Ecto neural progenitor cell (in vitro differentiated cells): ENCODE measurements at places on chromosomes 16 and 17.

DNA sequence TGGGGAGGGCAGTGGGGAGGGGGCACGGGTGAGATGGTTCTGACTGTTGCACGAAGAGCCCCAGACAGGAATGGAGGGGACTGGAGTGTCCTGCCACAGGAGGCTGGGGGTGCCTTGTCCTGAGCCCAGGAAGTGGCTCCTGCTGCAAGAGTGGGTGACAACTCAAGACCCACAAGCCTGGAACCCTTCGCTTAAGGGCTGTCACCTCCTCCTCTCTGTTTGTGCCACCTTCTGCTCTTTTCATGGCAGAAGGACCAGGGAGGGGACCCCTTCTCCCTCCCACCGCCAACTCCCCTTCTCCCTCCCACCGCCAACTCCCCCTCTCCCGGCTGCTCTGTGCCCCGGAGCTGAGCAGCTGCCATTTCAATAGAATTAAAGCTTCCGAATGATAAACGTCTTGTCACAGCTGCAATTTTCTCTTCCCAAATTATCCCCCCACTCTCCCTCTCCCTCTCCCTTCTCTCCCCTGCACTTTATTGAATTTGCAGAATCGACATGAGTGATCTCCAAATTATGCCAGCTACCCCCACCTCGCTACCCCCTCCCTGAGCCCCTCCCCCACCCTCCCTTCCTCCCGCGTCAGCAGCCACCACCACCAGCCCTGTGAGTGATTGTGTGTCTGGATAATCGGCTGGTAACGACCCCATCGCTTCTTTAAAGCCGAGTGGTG, 13.7 kb downstream of the GJD3 start:
- DNase-seq, result no peak

- no peak for DNase-seq
Measured at GRCh38 chr16:89297910-89298545, 80.5 kb downstream of the ZNF778 start.

GRCh38 chr16:17222871-17223401, 247.8 kb downstream of the XYLT1 start:
- no peak for DNase-seq

- DNase-seq, result no peak
Measured at GRCh38 chr16:65919145-65919985, 447.1 kb upstream of the CDH5 start.

- DNase-seq, result no peak
Measured at GRCh38 chr16:22924492-22924891, 110.5 kb downstream of the HS3ST2 start.

- DNase-seq, result peak; percentile 86
Measured at GRCh38 chr17:29140051-29140621, 40.1 kb downstream of the MYO18A start.

GRCh38 chr16:84514874-84515835, 10.7 kb upstream of the MEAK7 start:
- no peak for DNase-seq

DNA sequence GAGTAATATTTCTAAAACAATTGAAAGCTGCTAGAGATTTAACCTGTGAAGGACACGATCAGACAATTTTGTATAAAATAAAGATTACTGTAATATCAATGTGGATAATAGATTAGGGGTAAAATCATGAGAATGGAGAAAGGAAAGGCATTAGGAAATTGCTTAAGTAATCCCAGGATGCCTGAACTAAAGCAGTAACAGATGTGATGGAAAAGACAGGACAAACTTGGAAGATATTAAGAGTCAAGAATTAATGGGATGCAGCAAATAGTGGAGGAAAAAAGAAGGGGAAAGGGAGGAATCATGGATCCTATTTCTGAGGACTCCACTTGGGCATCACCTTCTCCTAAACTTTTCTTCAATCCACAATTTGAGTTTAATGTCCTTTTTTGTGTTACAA, 437.1 kb upstream of the PMFBP1 start:
- DNase-seq, result no peak

DNA sequence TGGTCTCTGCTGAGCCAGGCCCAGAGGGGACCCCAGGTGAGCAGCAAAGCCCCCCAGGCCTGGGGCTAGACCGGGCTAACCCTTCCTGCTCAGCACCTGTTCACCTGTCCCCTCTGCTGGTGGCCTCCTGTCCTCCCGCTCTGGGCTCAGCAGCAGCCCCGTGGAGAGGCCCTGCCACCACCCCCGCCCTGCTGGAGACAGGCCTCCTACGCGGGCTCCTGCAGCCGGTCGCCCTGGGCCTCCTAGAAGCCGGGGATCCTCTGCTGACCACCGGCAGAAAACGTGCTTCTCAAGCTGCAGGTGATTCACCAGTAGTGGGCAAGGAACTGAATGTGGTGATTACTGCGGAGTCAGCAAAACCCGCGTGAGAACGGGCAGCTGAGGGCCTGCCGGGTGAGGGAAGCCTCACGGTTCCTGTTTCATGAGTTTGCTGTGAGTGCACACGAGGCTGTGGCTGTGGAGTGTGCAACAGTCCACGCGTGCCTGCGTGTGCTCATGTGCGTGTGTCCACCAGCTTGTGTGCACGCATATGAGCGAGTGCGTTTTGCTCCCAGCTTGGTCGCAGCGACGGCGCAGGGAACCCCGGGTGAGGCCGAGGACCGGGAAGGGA, 792 bp downstream of the SECTM1 start:
- DNase-seq, result no peak

DNA sequence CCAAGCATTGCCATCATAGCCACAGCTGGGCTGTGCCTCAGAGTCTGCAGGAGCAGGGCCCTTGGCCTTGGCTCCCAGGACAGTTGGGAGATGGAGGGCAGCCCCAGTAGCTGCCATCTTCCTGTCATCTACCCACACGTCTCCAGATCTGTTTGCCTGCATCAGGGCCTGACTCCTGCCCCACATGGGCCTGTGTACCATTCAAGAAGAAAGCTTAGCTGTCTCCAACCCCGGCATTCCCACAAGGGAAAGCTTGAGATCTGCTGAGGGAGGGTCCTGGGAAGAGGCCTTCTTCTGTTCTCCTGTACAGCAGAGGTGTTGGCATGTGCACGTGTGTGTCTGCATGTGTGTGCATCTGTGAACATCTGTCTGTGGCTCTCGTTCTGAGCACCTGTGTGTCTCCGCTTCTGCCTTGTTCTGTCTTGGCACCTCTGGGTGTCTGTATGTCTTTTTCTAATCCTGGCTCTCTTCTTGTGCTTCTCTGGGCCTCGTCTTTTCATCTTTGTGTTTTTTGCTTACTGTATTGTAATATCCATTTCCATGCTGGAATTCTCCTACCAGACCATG, 122.2 kb downstream of the MRM1 start:
- peak; percentile 50 for DNase-seq

DNA sequence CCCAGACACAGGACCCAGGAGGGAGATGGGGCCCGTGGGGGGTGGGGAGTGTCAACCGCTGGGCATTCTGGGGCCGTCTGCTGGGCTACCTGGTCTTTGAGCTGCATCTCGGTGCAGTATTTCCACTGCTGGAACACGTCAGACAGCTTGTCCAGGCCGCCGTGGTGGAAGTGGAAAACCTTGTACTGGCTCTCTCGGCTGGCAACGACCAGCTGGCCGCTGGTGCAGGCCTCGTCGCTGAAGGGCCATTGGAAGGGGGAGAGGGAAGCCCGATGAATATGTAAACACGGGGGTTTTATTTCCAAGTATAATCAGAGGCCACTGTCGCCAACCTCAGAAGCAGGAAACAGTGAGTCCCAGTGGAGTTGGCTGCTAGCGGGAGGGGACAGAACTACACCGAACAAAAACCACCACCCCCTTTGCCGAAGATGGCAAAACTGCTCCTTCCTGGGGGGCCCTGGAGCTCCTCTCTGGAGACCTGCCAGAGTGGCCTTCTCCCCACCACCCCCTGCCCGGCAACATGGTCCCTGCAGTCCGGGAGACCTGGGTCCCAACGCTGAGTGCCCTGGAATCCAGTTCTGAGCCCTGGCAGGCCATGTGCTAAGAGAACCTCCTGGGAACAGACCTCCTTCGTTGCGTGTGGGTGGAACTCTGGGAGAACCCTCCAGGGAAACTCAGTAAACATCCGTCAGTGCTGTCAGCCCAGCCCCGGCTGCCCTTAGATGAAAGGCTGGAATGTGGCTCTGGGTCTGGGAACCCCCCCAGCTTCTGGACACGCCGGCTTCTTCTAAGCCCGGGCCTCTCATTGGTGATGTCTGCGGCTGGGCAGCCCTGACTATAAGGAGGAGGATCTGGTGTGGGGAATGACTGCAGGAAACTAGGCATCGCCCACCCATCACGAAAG, 84.1 kb downstream of the TBC1D16 start:
- DNase-seq, result peak; percentile 86

DNA sequence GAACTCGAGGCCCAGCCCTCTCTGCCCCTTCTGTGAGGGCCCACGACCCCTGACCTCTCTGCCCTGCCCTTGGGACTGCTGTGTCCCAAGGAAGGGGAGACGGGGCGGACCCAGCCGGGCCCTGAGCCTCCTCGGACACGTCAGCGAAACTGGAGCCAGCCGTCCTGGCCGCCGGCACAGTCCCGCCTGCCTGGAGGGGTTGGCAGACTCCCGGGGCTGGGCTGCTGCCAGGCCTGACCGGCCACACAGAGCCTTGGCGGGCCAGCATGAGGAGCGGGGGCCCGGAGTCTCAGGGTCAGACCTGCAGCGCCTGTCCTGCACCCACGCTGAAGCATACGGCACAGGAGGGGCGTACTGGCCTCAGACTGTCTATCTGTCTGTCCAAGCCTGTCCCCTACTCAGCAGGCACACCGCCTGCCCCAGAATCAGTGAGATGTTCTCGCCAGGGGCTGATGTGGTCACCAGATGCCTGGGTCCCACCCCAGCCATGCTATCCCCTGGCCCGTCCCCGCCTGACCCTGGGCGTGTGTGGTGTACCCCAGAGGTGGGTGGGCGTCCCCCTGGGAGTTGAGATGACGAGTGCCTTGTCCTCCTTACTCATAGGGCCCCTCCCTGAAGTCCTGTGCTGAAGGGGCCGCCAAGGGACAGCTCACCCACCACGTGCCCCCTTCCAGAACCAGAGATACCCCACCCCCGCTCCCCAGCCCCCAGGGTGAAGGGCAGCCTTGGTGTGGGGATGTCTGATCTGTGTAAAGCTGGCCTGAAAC, 4.7 kb downstream of the VASN start:
- DNase-seq, result no peak

GRCh38 chr17:83200231-83200699, 120.9 kb downstream of the METRNL start:
- no peak for DNase-seq

DNA sequence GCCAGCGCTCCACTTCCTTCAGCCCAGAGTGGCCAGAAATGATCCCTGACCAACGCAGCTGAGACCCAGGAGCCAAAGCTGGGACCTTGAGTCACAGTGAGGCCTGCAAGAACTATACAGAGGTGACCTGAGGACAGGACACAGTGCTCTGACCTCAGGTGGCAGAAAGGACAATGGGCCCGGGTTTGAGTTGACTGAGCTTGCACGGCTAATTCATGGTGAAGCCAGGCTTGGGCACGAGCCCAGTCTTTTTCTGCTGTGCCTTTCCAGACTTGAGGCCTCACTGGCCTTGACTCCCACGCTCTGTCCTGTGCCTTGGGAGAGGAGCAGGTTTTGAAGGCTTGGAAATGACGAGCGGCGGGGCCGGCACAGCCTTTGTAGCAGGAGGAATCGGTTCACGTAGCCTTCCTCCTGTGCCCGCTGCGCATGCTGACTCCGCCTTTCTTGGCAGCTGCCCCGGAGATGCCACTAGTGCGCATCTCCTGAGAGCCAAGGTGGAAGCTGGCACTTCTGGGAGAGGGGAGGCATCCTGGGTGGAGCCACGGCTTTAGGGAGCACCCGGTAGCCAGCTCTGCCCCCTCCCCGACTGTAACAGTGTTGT, 34.9 kb downstream of the NDEL1 start:
- no peak for DNase-seq

GRCh38 chr17:16273499-16273898, 56.5 kb downstream of the PIGL start:
- DNase-seq, result no peak

GRCh38 chr16:74627506-74628220, 20.7 kb upstream of the GLG1 start:
- DNase-seq, result no peak

DNA sequence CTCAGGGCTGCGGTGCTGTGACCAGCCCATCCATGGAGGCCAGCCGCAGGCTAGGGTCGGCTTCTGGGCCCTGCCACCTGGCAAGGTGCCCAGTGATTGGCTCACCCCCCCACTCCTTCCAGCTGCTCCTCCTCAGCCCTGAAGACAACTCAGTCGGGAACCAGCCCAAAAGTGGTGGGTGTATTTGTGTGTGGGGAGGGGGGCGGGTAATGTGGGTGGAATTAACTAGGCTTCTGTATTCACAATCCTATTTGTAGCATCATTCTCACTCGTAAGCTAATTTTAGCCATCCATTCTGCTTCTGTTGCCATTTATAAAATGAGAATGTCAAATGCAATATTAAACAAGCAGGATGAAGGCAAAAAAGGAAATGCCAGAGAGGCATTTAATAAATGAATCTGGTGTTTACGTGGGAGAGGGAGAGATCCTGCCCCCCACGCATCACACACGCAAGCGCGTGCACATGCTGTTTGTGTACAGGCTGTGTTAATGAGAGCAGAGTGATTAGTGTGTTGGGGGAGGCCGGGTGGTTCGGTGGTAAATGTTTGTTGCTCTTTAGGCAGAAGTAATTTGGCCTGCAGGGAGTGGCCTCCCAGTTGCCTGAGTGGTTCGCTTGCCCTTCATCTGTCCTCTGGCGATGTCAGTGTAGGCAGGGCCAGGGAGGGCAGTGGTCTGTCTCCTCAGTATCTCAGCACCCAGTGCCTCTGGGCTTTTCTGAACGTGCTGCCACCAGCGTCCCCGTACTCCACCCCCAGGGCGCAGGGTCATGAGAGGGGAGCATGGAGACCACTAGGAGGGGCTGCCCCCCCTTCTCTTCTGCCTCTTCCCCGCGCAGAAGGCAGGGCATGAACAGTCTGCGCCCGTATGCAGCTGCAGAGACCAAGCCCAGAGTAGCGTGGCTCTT, 140.1 kb downstream of the CCDC182 start:
- DNase-seq, result no peak

DNA sequence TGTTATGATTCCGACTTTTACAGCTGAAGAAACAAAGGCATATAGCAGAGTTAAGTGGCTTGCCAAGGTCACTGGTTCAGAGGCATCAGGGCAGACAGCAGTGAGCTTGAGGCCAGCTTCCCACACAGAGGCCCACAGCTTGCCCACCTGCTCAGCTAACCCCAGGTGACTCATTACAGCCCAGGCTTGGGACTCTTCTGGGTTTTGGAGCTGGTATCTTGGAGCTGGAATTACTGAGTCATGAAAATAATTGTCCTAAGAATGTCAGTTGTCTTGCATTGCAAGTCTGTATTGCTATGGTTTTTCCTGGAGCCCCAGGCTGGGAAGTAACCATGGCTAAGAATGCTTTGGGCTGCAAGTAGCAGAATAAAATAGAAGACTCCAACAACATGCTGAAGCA, 32.4 kb upstream of the IRX3 start:
- DNase-seq, result no peak

GRCh38 chr17:47180337-47180736, 8.8 kb downstream of the CDC27 start:
- no peak for DNase-seq
